ENCODE measurements at places on chromosomes 13 and 19.

- no peak for DNase-seq
Observed at GRCh38 chr19:29785360-29785759, 26.4 kb upstream of the CCNE1 start.

DNA sequence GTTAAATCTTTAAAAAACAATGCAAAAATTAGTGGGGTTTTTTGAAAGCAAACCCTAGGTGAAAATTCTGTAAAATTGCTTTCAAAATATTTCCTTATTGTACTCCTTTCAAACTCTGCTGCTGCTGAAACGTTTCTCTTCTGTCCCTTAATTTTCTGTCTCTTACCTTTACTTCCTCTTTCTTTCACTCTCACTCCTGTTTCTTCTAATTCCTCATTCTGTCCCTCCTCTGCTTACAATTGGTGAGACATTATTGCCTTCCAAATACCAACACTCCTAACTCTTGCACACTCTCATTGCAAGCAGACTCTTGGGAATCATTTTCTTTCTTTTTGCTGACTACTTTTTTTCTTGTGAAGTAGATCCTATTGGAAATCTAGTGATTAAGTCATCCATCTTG, 685.6 kb upstream of the SLITRK1 start:
- DNase-seq: no peak

- no peak for DNase-seq
Observed at GRCh38 chr13:100825557-100825956, 151.0 kb upstream of the TMTC4 start.

GRCh38 chr19:50475101-50475568, 1.2 kb upstream of the EMC10 start:
- DNase-seq: no peak

- DNase-seq: no peak
Observed at GRCh38 chr13:103276775-103277498, 210.7 kb upstream of the SLC10A2 start.

DNA sequence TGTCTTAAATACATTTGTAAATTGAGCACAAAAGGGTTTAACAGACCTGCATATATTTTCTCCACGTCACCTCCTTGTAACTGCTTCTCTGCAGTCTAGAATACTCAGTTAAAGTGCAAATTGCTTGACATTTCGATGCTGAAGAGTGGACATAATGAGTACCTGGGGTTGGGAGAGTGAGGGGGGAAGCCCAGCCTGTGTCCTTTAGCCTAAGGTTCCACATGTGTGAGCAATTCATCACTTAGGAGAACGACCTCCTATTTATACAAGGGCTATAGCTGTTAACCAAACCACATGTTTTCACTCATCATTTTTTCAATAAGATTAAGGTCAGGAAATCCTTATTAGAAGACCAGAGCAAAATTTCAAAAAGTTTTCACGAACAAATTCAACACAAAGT, 29.5 kb downstream of the PCDH9 start:
- DNase-seq: no peak

DNA sequence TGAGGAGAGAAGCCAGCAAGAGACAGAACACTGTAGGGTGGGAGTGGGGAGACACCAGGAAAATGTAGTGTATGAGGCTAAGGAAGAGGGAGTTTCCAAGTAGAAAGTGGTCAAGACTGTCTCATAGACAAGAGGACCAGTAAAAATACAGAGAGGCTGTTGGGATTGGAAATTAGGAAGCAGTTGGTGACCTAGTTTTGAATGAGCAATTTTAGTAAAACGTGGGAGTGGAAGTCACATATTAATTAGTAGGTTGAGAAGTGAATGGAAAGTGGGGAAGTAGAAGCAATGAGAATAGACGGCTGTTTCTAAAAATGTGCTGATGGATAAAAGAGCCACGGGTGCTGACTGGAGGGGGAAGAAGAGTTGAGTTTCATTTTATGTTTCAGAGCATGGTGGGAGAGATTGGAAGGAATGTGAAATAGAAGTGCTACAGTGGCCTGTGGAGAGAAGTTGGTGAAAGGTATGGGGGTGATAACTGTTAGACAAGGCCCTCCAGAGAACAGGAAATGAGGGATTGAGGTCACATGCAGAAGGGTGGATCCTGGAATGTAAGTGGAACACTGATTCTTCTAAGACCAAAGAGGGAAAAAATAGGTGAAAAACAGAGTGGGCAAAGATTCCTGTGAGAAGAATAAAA, 247.3 kb downstream of the MTUS2 start:
- DNase-seq: no peak

DNA sequence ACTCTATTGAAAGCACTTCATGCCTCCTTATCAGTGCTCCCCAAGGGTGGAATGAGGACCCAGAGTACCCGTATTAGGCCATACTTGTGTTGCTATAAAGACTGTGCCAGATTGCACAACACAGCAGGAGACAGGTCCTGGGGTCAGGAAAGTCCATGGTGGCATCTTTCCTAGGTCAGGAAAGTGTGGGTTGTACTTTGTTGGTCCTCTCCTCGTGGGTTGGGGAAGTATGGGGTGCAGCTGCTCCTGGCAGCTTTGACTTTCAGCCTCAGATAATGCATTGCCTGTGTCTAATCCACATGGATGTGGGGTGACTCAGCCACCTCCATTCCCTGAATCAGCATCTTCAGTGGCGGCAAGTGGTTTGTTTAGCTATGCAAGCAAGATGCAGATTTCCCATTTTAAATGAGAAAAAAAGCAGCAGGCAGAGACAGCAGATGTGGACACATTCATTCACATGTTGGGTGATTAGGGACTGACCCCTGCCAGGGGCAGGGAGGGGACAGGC, 8.4 kb upstream of the CYP2B6 start:
- DNase-seq: no peak

DNA sequence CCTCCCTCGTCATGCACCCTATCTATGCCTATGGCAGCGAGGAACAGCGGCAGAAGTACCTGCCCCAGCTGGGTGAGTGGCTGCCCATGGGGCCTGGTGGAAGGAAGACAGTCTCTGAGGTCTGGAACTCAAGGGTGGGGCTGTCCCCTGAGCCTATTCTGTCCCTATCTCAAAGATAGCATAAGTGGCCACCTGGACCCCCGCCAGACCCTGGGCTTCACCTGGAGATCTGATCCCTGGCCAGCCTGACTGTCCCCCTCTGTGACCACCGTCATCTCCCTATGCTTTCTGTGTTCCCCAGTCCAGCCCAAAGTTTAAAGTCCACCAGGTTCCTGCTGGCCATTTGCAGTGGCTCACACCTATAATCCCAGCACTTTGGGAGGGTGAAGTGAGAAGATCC, 2.6 kb downstream of the GCDH start:
- DNase-seq: no peak

- DNase-seq: peak; percentile 92
Observed at GRCh38 chr19:1266129-1266915, 2.8 kb upstream of the CIRBP start.

DNA sequence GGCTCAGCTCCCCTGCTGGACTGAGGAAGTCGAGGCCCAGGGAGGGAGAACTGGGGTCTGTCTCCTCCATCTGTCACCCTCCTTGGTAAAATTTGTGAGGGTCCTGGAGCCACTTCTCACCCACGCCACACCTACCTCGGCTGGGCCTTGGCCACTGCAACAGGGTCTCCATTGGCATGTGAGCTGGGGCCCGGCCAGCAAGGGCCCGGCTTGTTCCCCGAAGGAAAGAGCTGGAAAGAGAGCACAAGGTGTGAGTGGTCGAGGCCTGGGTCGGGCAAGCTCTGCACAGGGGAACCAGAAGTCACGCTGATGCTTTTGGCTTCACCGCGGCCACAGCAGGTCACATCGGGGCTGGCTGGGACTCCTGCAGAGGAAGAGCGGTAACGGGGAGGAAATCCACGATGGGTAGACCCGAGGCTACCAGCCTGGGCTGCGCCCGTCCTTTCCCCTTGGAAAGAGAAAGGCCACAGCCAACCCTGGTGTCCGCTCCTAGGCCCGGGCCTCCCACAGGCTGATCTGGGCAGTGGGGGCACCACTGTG, 9.0 kb downstream of the NANOS3 start:
- no peak for DNase-seq

GRCh38 chr13:60696602-60697001, 299.6 kb downstream of the TDRD3 start:
- DNase-seq: no peak

DNA sequence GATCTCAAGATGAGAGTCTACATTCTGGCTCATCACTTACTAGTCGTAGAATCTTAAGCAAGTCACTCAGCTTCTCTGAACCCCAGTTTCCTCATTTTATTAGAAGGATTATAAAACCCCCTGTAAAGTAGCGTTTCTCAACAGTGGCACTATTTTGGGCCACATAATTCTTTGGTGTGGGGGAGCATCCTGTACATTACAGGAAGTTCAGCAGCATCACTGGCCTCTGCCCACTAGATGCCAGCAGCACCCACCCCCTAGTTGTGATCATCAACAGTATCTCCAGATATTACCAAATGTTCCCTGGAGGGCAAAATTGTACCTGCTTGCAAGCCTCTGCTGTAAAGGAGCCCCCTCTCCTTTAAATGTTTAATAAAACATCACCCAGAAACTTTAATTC, 22.6 kb downstream of the STARD13 start:
- DNase-seq: no peak

- no peak for DNase-seq
Observed at GRCh38 chr13:63463782-63464610, 2048.3 kb upstream of the PCDH20 start.

GRCh38 chr13:107730813-107731212, 484.5 kb downstream of the LIG4 start:
- peak; percentile 8 for DNase-seq

DNA sequence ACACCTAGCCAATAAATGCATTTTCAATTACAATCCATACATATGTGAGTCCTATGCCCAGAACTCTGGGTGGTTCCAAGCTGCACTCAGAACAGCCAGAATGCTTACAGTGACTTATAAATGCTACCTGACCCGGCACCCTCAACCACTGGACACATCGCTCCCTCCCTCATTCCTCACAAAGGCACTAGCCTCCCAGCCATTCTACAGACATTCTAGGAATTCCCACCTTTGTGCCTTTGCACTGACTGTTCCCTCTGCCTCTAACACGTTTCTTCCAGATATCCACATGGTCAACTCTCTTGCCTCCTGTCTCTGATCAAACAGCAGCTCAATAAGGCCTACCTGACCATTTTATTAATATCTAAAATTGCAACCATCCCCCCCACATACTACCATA, 99.9 kb downstream of the LHFPL6 start:
- no peak for DNase-seq

DNA sequence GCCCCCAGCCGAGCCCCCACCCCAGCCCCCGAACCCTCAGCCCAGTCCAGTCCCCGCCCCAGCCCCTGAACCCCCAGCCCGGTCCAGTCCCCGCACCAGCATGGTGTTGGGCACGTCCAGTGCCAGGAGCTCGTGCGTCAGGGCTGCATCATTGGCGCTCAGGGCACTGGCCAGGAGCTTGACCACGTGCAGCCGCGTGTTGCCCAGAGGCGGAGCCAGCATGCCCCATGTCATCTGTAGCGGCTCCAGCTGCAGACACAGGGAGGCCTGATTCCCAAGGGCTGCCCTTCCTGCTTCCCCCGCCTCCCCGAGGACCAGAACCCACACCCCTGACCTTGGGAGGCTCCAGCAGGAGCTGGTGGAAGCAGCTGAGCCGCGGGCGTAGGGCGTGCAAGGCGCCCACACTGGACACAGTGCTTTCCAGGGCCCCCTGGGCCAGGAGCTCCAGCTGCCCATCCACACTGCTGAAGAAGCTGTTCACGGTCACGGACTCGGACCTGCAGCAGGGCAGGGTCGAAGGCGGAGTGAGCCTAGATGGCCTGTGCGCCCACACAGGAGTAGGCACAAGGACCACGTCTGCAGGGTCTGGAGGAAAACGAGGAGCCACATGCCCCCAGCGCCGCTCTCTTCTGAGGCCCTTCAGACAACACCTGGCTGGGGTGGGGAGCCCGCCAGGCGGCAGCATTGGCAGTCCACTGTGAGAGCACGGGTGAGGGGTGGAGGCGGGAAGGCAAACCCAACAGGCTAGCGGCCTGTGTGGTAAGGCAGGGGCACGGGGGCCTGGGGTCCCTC, 12.8 kb upstream of the TMEM86B start:
- no peak for DNase-seq

GRCh38 chr19:23346696-23347095, 48.6 kb downstream of the ZNF91 start:
- no peak for DNase-seq

GRCh38 chr13:109779074-109779473, 7.3 kb downstream of the IRS2 start:
- DNase-seq: no peak

GRCh38 chr19:54062643-54063042, 1.1 kb downstream of the VSTM1 start:
- DNase-seq: no peak

DNA sequence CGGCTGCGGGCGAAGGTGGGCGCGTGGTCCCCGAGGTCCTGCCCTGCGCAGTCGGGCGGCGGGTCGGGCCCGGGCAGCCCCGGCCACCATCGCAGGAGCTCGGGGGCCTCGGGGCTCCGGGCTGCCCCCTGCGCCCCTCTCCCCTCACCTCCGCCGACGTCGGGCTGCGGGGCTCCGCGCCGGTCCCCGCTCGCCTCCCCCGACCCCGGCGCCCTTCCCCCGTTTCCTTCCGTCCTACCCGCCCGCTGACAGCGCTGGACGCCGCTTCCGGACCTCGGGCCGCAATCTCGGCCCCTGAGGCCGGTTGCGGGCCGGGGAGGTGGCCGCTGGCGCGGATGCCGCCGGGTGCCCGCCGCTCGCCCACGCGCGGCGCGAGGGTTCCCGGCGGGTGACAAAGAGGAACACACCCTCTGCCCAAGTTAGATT, 720 bp downstream of the FARP1 start:
- no peak for DNase-seq

- DNase-seq: no peak
Observed at GRCh38 chr13:75417012-75417384, 65.0 kb downstream of the TBC1D4 start.

GRCh38 chr19:2636897-2637683, 65.4 kb downstream of the GNG7 start:
- peak; percentile 60 for DNase-seq

- peak; percentile 82 for DNase-seq
Observed at GRCh38 chr13:100514788-100515409, 73.7 kb downstream of the GGACT start.
